ENCODE measurements at places on chromosomes 1 and 21.

- DNase-seq: no peak
These were observed 127.6 kb downstream of the DMRTB1 start for GRCh38 chr1:53586765-53587164.

GRCh38 chr1:214014730-214015129, 27.0 kb downstream of the PROX1 start:
- DNase-seq: no peak

DNA sequence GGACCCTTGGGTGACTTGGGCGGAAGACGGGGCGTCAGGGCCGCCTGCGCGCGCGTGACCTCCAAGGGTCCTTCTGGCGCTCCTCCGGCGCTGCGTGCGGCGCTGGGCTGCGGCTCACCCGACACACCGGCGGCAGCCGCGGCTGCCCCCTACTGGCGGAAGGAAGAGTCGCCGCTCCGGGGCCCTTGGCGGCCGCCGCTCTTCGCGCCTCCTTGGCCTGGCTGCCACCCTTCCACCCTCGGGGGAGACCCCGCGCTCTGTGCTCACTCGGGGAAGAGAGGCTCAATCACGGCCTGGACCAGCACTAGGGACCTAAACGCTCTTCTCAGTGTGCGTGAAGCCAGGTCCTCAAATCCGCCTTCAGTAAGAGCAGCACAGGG, 89.7 kb downstream of the DMRTA2 start:
- DNase-seq: peak; percentile 29

DNA sequence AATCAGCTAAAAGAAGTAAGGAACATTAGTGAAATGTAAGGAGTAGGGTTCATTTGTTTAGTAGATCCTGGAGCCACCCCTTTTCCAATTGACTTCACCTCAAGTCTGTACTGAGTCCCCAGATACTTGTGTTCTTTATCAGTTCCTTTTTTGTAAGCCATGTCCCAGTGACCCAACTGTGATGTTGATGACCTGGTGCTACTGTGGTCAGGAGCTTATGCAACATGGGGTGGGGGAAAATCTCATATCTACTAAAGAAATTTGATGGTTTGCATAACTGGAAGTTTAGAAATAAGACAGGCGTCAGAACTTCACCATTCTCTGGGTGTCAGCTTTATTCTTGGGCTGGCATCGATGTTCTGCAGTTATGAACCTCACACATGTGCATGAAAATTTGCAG, 120.5 kb downstream of the LRRC7 start:
- no peak for DNase-seq

- no peak for DNase-seq
These were observed 308.4 kb upstream of the BEND5 start for GRCh38 chr1:49085079-49085478.

DNA sequence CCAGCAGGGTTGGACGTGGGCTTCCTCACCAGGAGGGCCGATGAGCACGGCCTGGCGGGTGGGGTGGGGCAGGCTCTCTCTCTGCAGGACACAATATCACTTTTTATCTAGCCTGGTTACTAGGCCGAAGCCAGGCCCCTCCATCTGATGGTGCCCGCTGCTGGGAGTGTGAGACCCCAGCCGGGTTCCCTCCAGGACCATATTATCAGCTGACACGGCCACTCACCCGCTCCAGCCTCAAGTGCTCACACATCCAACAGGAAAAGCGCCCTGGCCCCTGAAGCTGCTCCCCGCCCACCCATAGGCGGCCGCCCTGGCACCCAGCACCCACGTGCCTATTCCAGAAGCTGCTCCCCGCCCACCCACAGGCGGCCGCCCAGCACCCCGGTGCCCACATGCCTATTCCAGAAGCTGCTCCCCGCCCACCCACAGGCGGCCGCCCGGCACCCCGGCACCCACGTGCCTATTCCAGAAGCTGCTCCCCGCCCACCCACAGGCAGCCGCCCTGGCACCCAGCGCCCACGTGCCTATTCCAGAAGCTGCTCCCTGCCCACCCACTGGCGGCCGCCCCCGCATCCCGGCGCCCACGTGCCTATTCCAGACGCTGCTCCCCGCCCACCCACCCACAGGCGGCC, 5.0 kb downstream of the SLC19A1 start:
- no peak for DNase-seq

DNA sequence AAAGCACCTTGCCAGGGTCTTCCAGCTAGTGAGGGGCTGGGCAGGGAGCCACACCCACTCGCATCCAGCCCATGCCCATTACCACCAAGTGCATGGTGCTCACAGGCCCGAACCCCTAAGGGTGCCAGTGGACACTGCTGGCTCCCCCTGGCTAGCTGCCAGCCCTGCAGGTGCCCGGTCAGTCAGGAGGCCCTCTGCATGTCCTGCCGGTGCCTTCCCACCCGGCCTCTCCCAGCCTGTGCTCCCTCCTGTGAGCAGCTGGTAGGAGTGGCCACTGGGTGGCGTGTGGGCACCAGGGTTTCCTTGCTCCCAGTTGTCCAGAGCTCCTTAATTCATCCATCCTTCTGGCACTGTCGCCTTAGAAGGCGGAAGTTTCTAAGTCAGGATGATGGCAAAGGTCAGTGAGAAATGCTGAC, 33.4 kb downstream of the QSOX1 start:
- no peak for DNase-seq

GRCh38 chr1:28180306-28181305, 4.1 kb upstream of the PTAFR start:
- DNase-seq: no peak

DNA sequence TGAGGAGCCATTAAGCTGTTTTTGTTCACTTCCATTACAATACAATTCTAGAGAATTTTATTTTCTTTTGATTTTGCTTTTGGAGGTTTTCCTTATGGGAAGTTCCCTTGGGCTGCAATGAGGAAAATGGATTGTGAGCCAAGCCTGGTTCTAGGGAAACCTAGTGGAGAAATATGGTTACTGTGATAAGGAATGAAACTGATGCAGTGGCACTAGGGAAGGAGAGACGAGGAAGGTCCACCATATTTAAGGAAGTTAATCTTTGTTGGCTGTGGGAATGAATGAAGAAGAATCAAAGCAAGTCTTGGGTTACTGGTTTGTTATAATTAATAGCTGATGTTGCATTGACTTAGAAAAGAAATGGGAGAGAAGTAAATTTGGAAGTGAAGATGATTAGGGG, 28.4 kb downstream of the CHML start:
- DNase-seq: no peak

DNA sequence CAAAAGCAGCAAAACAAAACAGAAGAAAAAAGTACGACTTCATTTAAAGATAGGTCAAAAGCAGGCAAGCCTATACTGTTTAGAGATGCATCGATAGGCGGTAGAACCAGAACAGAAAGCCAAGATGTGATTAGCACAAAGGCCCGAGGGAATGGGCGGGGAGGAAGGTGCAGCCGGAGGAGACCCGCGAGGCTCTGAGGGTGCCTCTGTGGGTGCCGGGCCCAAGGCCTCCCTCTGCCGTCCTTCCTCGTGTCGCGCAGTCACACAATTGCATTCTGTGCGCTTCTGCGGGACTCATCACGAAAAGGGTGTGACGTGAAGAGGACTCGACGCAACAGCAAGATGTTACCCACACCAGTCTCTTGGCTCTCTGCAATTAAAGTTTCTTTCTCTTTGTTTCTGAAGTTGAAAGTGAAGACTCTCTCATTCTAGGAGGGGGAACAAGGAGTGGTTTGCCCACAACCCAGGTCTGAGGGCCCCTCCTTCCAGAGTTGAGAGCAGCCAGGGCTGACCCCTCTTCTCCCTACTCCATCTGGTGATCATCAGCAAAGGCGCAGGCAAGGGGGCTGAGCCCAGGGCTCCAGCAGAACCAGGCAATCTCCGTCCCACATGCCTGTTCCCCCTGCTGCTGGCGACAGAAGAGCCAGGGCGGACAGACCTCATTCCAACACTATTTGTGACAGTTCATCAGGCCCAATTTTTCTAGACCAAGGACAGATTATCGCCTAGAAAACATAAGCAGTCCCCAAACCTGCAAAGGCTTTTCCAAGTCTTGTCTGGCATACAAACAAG, 41.0 kb downstream of the NPHP4 start:
- DNase-seq: no peak

GRCh38 chr1:111965781-111966443, 23.6 kb downstream of the KCND3 start:
- no peak for DNase-seq

DNA sequence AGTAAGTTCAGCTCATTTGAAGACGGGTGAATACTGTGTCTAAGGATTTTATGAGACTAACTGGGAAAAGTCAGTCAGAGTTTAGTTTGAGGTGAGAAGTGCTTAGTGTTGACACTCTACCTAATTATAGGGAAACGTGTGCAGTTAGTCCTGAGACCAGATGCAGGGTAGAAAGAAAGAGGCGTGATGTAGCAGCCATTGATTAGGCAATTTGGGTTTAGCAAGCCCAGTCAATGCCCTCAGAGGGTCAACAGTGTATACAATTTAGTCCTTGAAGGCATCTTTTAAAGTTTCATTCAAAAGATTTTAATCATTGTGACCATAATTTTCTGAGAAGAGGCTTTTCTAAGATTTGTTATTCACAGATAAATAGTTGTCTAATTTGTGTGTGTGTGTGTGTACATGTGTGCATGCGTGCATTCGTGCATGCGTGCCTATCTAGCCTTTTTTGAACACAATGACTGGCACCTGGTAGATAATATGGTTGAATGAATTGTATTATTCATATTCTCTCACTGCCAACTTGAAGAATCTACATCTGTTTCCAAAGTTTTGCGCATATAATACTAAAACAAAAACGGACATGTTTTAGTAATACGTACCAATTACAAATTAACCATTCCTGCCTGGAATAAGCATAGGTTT, 332.9 kb downstream of the SRGAP2C start:
- no peak for DNase-seq

- no peak for DNase-seq
These were observed 72.9 kb upstream of the CTTNBP2NL start for GRCh38 chr1:112322983-112323678.

GRCh38 chr1:115642168-115643072, 650 bp downstream of the VANGL1 start:
- no peak for DNase-seq

GRCh38 chr1:200699871-200700270, 30.2 kb upstream of the DDX59 start:
- no peak for DNase-seq

- no peak for DNase-seq
These were observed 124.9 kb upstream of the SMYD2 start for GRCh38 chr1:214155987-214156625.

GRCh38 chr1:10745383-10745782, 51.1 kb downstream of the CASZ1 start:
- no peak for DNase-seq

DNA sequence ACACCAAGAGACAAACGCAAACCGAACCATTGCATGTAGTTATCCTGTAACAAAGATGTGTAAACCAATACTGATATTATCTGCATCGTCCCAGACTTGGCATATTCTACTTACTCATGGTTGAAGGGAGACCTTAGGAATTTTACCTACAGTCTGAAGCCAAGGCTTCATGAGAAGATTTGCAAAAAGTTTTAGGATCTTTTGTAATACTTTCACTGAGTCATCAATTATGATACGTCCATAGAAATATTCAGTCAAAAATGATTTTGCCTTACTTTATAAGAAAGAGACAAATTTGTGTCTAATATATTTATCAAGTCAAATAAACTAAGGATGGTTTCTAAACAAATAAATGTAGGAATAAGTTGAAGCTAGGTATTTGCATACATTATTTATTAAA, 1176.1 kb upstream of the ADGRL2 start:
- DNase-seq: no peak

DNA sequence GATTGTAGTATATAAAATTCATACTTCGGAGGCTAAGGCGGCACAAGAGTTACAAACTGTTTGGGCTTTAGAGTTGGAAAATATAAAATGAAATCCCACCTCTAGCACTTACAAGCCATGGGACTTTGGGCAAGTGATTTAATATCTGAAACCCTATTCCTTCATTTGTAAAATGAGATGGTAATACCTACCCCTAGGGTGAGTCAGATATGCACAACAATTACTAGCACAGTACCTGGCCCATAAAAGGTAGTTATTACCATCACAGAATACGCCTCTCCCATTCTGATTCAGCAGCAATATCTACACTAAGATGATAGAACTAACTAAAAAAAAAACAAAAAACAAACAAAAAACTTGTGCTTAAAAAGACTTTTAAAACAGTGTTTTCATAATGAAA, 3.5 kb downstream of the KLHL12 start:
- no peak for DNase-seq

DNA sequence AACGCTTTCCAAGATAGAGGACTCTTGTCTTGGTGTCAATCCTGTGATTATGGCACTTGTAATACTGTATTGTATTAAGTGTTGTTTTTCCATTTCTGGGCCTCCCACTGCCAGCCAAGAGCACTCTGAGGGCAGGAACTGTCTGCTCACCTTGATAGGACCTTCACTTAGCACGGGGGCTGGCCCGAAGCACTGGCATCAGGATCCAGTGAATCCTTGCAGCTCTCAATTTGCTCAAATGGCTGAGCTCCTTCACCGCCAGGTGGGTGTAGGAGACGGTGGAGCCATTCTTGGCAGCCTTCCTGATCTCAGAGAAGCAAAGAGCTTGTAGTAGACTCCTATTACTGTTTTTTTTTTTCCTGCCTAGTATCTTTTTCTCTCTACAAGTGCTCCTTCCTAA, 17.7 kb downstream of the MECR start:
- DNase-seq: no peak

DNA sequence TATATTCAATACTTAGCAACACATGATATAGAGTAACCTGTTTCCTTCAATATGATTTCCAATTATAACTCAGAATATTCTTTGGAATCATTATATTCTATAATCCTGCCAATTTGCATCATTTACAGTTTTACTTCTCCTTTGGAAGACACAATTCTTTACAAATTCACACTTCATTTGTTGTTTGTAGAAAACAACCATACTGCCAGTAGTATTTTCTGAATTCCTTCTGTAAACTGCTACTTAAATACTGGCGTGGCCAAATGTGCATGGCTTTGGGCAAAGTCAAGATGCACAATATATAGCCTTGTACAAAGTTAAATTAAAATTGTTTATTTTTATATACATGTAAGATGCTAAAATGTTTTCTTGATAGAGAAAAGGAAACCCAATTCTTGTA, 687.1 kb upstream of the NEGR1 start:
- no peak for DNase-seq

DNA sequence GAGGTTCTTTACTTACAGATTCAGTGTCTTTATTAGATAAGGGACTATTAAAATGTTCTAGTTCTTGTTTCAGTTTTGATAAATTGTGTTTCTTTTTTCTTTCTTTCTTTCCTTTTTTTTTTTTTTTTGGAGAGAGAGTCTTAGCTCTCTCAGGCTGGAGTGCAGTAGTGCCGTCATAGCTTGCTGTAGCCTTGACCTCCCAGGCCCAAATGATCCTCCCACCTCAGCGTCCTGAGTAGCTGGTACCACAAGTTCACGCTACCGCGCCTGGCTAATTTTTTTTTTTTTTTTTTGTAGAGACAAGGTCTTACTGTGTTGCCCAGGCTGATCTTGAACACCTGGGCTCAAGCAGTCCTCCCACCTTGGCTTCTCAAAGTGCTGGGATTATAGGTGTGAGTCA, 76.6 kb downstream of the TMEM200B start:
- no peak for DNase-seq

- no peak for DNase-seq
These were observed 7.0 kb downstream of the OMA1 start for GRCh38 chr1:58539553-58539952.

DNA sequence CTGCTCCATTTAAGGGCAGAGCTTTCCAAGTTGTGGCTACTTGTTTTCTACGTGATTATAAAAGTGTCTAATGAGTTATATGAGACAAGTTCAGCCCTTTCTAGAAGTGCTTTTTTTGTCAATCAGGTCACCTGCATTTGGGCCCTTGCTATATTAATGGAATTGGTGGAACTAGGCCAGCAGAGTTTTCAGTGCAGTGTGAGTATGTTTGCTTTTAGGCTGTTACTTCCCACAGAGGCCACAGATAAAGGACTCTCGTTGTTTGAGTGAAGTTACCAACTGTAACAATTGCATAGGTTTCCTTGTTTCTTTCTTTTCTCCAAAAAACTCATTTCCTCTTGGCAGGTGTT, 10.9 kb downstream of the SMAP2 start:
- no peak for DNase-seq

Measured in anterior cingulate cortex (tissue), 58 donors.